Left cardiac atrium (tissue), 4 donors: ENCODE measurements at places on chromosomes 11 and 22. TPM values are rescaled to one million over a fixed set of nuclear protein-coding genes. Genes with fewer than 3 reads are reported as not detected.

MIAT gene
- 1.9 TPM for total RNA-seq

HTR3B gene
- total RNA-seq, result not detected

LRP4 gene
- 21.0 TPM for total RNA-seq

CARD16 gene
- 6.5 TPM for total RNA-seq

SLC22A12 gene
- total RNA-seq, result not detected

KRTAP5-9 gene
- total RNA-seq, result not detected

TRIM48 gene
- not detected for total RNA-seq

DKK3 gene
- 1,610 TPM for total RNA-seq

TEAD1 gene
- 89.6 TPM for total RNA-seq

ELFN2 gene
- total RNA-seq, result 0.05 TPM

DDTL gene
- total RNA-seq, result 2.1 TPM

SIPA1 gene
- total RNA-seq, result 33.0 TPM

RAB3IL1 gene
- 17.3 TPM for total RNA-seq

RAB39A gene
- 1.1 TPM for total RNA-seq

IGSF9B gene
- total RNA-seq, result 40.0 TPM

ZNF202 gene
- total RNA-seq, result 4.5 TPM

RNH1 gene
- total RNA-seq, result 159 TPM

PHOX2A gene
- not detected for total RNA-seq

C11orf87 gene
- total RNA-seq, result not detected

DESI1 gene
- total RNA-seq, result 64.0 TPM

PDXP gene
- 17.3 TPM for total RNA-seq

NTM gene
- total RNA-seq, result 37.4 TPM

RBFOX2 gene
- total RNA-seq, result 71.5 TPM

MPPED2 gene
- 5.2 TPM for total RNA-seq

DMC1 gene
- total RNA-seq, result 1.4 TPM

KCNK4 gene
- total RNA-seq, result 0.13 TPM

SAMM50 gene
- 55.5 TPM for total RNA-seq

SOX10 gene
- total RNA-seq, result 3.6 TPM

MMP11 gene
- 5.6 TPM for total RNA-seq

OR5AR1 gene
- total RNA-seq, result not detected

CEP126 gene
- total RNA-seq, result 3.8 TPM

ASCC2 gene
- 52.6 TPM for total RNA-seq
